NCI-H748 treated with DMSO at 0.1 percent for 48 hours (cell line): ENCODE measurements at places on chromosomes 11 and 22.

DNA sequence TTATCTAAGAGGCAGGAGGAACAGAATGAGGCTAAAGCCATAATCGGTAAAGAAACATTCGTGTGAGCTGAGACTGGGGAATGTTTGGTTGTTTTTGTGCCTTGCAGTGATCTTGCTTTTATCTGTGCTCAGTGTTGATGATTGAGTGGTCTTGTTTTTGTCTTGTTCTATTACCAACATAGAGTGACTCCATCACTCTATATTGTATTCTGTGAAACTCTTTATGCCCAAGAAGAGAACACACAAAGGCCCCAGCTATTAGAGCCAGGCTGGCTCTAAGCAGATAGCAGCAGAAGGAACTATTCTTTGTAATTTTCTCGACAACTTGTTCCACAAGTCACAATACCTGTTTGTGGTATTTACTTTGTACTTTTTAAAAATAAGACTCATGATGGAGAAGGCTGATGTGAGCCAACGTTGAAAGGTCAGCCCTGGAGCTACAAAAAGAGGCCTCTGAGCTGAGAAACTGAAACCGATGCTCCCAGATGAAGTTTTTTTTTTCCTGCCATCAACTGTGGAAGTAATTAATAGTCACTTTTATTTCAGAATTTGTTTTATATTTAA is 68.4 kb downstream of the LARGE1 start:
- DNase-seq = no peak

- DNase-seq = no peak
Measured at GRCh38 chr22:36211237-36211861, 9.7 kb upstream of the APOL4 start.

GRCh38 chr22:46750863-46751443 is 11.5 kb upstream of the TBC1D22A start:
- no peak for DNase-seq

- DNase-seq = no peak
Measured at GRCh38 chr11:61850687-61851086, 22.6 kb downstream of the FADS2 start.

DNA sequence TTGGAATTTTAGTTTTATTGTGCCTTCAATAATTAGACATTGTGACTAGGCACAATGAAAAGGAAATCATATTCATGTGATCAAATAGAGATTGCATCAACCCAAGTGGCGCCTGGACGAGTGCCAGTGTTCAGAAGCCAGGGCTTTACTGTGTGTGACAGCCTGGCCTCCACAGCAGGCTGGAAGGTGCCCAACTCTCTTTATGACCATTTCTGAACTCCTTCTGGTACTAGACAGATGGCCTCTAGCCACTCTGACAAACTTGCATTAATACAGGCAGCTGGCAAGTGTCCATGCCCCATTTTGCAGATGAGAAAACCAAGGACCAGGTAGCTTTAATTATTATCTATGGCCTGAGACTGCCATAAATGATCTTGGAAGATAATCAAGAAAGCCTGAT is 8.3 kb upstream of the POU2AF1 start:
- no peak for DNase-seq

- DNase-seq = no peak
Measured at GRCh38 chr11:32184041-32184722, 93.3 kb downstream of the RCN1 start.

- DNase-seq = peak; percentile 8
Measured at GRCh38 chr22:36659762-36660509, 43.6 kb downstream of the CACNG2 start.

- no peak for DNase-seq
Measured at GRCh38 chr11:97107604-97108003, 717.8 kb downstream of the JRKL start.

DNA sequence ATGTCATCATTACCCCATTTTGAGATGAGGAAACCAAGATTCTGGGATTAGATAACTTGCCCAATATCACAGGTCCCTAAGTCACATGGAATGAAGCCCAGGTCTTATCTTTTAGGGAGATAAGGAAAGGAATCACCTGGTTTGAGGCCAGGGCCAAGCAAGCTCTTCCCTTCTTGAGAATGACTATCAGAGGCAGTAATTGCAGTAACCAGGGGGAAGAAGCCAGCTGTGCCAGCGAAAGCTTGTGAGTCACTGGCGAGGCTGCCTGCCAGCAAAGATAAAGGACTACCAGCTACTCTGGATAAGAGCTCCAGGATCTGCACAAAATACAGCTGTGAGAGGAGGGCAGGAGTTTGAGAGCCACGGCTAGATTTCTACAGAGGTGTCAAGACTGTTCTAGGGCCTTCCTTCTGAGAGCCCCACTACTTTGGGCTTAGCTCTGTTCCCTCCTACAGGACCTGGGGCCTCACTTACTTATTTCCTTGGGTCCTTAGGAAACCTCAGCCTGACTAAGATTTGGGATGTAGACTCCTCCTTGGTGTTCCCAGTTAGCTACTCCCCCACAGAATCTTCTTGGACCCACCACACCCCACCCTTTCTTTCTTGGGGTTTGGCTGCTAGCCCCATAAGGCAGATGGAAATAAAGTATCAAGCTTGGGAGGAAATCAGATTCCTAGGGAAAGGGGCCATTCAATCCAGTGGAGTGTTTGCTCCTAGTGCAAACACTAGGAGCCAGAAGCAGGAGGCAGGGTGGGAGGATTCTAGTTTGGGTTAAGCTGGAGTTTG is 9.7 kb upstream of the CCKBR start:
- no peak for DNase-seq

- DNase-seq = no peak
Measured at GRCh38 chr22:28953403-28953802, 70.0 kb downstream of the ZNRF3 start.

GRCh38 chr11:100674212-100674611 is 12.9 kb upstream of the ARHGAP42 start:
- DNase-seq = no peak

DNA sequence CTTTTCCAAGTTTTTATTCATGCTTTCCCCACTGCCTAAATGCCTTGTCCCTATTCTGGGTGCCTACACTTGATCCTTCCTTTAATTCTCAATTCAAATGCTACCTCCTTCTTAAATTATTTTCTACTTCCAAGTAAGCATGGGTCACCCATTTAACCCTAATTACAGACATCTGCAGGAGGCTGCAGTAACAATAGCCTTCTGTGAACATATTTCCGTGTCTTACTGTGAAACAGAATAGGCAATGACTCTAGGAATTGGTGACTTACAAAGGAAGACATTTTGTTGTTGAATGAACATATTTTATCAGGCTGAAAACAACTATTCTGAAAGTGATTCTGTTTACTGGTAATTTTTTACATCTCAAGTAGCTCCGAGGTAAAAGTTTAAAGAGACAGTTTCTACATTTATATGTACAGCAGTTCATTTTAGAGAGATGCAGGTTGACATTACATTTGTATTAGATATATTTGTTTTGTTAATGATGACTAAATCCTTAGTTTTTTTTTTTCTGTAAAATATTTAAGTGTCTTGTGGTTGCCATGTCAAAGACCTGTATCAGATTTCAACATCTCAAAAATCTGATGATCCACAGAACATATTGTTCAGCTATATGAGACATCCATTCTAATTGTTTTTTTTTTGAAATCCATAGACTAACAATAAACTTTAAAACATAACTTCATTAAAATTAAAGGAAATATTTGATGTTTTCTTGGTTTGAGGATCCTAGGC is 316.8 kb downstream of the CASP12 start:
- DNase-seq = no peak

DNA sequence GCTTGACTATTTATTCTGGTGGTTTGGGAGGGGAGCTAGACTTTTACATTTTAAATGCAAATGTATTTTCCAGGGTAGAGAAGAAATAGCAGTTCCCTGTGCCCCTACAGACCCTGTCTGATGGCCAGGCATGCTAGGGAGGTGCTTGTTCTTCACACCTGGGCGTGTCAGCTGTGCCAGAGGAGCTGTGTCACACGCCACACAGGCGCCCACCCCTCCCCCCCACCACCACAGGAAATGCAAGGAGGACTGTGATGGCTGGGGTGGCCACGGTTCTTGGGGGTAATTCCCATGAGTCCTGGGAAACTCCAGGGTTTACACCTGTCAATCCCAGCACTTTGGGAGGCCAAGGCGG is 82.2 kb downstream of the FLI1 start:
- DNase-seq = no peak

- DNase-seq = no peak
Measured at GRCh38 chr11:57543593-57543992, 6.2 kb downstream of the SMTNL1 start.

- DNase-seq = no peak
Measured at GRCh38 chr11:44886790-44887140, 63.9 kb downstream of the TP53I11 start.

DNA sequence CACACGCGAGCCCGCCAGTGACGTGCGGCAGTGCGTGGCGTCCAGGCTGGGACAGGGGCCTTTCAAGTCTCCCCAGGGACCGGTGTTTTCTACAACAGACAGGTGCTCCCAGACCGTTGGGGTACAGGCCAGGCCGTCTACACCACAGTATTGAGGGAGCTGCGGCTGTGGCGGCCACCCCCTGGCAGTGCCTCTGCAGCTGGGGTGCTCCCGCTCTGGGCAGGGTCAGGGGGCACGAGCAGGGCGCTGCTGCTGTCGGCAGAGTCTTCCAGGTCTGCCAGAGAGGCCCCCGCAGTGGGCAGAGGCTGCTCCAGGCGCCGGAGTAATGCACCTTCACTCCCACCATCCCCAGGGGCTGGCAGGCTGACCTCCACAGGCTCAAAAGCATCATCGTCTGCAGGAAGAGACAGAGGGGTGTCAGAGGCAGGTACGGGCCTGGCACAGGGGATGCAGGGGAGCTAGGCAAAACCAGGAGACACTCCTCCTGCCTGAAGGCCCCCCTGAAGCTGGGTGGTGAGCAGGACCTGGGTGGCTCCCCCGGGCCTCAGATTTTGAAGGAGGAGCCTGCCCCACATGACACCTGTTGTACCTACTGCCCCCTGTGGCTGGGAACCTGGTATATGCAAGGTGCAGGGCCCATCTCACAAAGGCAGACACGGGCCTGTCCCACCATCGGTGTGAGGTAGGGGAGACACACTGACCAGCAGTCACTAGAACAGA is 83.3 kb downstream of the DGCR2 start:
- no peak for DNase-seq

GRCh38 chr11:78345450-78345849 is 72.2 kb downstream of the GAB2 start:
- no peak for DNase-seq

DNA sequence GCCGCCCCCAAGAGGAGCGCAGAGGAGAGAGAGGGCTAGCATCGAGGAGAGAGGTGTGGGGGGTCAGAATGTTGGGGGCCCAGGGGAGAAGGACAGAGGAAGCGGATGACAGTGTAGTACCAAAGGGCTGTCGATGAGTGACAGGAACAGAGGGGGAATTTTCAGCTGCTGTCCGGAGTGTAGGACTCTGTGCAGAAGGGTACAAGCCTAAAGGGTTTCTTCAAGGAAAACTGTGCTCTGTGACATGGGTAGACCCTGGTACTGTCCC is 5.3 kb upstream of the NLRP6 start:
- no peak for DNase-seq

DNA sequence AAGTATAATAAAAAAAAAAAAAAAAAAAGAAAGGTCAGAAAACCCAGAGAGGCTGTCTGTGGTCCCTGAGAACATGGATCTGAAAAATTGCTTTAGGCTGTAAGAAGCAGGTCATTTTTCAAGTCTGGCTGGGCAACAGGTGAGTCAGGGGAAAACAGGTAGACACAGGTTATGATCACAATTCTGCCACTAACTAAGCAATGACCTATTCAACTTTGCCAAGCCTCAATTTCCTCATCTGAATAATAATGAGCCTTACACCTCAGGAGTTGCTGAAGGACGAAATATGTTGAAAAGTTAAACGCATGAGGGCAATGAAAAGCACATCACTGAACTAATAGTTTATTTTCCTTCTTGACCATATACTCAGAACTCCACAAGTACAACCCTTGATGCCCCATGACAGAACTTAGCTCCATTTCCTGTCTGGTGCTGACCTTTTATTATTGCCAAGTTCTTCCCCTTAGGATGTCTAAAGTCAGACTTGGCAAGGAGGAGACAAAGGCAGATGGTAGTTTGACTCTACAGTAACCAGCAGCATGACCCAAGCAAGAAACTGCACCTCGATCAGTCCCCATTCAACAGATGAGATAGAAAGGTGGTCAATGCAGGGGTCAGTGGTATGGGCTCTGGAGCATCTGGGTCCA is 93.6 kb downstream of the SYN3 start:
- DNase-seq = no peak
